ENCODE measurements at places on chromosomes 12 and 14.

DNA sequence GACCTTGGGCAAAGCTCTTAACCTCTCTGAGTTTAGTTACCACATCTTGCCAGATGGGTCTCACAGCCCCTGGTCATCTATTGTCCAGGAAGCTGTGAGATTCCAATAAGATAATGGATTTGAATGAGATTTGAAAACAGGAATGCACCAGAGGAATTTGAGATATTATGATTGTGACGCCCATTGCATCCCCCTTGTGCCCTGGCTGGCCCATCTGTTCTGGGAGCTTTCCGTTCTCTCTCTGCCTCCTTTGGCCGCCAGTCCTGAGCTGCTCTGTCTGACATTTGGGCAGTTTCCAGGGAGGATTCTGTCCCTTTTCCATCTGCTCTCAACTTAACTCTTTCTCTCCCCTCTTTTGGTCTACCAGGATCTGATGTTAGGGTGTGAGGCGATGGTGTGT, 24.6 kb downstream of the SRRM4 start:
- DNase-seq = no peak

- no peak for DNase-seq
These were observed 44.7 kb downstream of the CCDC88C start for GRCh38 chr14:91372671-91373495.

- no peak for DNase-seq
These were observed 48.4 kb downstream of the DDX51 start for GRCh38 chr12:132095520-132096409.

- DNase-seq = no peak
These were observed 144.4 kb downstream of the AKAP6 start for GRCh38 chr14:32473464-32473855.

- DNase-seq = no peak
These were observed 175.7 kb upstream of the EGLN3 start for GRCh38 chr14:34126586-34126985.

DNA sequence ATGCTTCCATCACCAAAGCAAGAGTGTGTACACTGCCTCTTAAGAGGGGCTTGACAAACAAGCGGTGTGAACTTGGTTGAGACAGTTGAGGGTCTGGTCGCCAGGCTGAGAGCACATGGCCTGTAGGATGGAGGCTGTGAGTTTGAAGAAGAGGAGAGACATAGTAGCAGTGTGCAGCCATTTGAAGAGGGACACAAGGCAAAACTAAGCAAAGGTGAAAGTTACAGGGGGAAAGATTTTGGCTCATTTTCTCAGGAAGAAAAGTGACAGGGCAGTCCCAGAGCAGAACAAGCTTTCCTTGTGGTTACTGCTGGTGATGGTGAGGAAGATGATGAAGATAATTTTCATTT, 11.3 kb upstream of the C12orf76 start:
- DNase-seq = no peak

- DNase-seq = no peak
These were observed 35.1 kb downstream of the ATF7IP start for GRCh38 chr12:14400599-14400998.

GRCh38 chr12:130087222-130087621, 75.0 kb upstream of the FZD10 start:
- DNase-seq = no peak

DNA sequence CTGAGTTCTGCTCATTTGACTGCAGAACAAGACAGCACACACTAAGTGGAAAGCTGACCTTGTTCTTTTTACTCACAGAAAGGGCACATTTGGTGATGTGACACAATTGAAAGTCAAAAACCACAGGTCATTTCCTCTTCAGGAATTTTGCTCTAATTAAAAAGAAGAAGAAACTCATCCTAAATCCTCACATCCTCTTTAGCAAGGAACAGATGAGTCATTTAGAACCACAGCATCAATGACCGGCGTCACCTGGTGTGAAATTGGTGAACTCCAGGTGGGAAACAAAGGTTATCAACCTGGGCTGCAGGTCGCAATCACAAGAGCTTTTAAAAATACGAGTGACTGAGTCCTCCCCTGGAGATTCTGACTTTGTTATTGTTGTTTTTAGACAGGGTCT, 2.9 kb upstream of the RNU6-8 start:
- DNase-seq = no peak

DNA sequence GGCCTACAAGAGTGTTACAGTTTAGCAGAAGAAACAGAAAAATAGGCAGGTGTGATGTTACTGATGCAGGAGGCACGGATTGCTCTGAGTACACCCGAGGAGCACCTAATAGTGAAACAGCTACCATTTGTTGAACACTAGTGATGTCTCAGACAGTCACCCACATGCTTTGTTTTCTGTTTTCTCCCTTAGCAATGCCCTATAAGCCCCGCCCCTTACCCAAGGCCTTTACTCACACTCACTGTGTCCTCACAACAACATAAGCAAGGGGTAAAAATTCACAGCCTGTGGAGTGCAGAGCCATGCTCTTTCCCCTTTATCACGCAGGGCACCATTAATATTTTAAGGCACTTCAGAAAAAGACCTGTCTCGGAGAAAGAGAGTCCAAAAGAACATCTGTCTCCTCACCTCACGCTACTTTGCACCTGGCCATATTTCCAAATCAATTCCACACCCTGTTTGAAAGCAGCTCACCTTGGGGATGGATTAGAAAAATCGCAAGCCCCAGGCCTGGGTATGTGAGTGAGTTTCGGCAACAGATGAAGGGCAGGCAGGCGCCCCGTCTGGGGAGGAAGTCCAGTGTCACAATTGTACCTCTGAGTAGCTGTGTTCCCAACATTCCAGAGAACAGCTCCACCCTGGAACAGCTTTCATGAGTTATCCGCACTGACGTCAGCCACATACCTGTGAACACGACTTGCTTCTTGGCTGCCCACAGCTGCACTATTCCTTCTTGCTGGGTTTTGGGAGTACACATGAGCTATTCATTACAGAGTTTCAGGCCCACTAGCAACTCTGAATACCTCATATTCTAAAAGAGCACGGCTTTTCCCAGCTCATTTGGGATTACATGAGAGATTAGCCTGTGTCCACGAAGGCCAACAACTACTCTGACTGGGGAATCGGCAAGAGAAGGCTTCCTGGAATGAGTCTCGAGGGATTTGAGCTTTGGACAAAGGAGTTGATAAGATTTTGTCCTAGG, 26.0 kb downstream of the MAPK1IP1L start:
- DNase-seq = no peak

DNA sequence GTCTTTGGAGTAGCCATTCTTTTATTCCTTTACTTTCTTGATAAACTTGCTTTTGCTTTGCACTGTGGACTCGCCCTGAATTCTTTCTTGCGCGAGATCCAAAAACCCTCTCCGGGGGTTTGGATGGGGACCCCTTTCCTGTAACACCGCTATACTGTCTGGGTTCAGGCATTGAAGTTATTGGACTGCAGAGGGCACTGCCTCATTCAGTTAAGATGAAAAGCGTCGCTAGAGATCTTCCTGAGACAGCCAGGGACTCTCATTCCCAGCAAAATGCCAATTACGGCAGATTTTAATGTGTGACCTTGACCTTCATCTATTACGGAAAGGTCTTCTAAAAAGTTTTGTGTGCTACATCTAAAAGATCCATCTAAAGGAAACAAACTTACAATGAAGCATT, 17.3 kb upstream of the RIMKLB start:
- DNase-seq = no peak

- no peak for DNase-seq
These were observed 33.7 kb upstream of the ADAMTS20 start for GRCh38 chr12:43585676-43586075.

DNA sequence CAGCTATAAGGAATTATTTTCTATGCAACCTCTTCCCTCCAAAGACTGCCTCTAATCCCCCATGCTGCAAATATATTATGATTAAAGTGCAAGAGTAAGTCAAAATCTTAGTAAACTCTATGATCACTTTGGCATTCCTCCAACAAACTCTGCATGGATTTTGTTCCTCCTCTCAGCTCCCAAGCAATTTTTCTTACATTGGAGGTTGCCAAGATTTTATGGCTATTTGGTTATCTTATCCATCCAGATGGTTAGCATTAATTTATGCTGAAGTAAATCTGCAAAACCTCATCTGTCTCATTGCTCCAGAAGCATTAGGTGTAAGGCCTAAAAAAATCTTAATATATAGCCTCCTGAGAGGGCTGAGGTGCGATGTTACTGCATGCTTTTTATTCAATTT, 228.1 kb downstream of the CHST11 start:
- DNase-seq = no peak

DNA sequence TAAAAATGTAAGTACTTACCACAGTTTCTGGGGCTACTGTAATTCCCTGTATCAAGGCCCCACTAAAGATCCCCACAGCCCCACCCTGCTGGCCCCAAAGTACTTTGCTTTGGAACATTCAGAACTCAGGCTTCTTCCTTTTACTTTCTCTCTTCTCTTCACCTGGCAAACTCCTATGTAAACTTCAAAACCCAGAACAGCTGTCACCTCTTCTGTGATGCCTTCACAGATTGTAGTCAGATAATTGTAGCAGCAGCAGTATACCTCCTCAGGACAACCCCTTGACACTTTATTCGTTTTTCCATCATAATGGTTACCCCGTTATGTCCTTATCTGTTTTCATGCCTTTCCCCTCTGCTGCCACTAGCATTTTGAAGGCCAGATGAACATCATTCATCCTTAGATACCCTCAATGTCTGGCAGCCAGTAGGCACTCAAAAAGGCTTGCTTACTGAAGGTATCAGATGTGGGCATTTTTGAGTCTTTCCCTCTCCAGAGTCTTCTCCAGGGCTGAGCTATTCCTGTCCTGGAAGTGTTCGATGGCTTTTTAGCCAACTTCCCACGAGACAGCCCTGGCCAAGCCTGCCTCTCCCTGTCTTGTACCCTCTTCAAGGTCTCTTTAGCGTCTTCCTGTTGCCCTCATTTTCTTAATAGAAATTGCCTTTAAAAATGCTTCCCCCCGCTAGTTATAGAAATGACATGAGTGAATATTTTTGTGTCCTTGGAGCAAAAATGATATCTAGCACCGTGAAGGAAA, 7.4 kb downstream of the PLBD2 start:
- no peak for DNase-seq

- DNase-seq = no peak
These were observed 710 bp upstream of the BMAL2 start for GRCh38 chr12:27331927-27332324.

DNA sequence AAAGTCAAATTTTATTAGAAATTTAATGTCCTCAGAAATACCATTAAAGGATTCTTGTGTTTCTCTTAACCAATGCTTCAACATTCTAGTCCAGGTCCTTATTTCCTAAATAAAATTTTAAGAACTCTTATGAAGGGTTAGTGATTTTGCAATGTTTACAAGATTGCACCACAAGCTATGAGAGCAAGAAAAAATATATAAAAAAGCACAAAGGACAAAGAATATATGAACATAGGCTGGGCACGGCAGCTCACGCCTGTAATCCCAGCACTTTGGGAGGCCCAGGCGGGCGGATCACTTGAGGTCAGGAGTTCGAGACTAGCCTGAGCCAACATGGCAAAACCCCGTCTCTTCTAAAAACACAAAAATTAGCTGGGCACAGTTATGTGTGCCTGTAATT, 7.7 kb downstream of the RACGAP1 start:
- no peak for DNase-seq

GRCh38 chr12:15596174-15596573, 193.0 kb downstream of the EPS8 start:
- no peak for DNase-seq

GRCh38 chr14:104443391-104444158, 136.0 kb upstream of the C14orf180 start:
- DNase-seq = no peak

- DNase-seq = no peak
These were observed 31.3 kb downstream of the EEA1 start for GRCh38 chr12:92897844-92898243.

DNA sequence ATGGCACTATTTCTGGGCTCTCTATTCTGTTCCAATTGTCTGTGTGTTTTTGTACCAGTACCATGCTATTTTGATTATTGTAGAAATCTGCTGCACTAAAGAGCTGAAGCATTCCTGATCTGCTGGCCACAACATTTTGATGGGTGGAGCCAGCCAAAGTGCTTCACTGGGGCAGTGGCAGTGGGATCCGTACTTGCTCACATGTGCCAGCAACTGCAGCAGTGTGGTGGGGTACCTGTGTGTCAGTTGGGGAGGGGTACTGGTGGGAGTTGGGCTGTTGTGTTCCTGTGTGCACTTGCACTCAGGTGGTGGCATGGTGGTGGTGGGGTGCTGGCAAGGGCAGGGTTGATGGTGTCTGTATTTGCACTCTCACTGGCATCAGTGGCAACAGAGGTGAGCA, 204.6 kb upstream of the ALG10 start:
- DNase-seq = no peak

GRCh38 chr14:25588751-25589150, 538.8 kb upstream of the STXBP6 start:
- no peak for DNase-seq
